ENCODE measurements at places on chromosomes 6 and 20.

GRCh38 chr20:53463101-53463972 lies 130.3 kb downstream of the ZNF217 start:
- no peak for DNase-seq

DNA sequence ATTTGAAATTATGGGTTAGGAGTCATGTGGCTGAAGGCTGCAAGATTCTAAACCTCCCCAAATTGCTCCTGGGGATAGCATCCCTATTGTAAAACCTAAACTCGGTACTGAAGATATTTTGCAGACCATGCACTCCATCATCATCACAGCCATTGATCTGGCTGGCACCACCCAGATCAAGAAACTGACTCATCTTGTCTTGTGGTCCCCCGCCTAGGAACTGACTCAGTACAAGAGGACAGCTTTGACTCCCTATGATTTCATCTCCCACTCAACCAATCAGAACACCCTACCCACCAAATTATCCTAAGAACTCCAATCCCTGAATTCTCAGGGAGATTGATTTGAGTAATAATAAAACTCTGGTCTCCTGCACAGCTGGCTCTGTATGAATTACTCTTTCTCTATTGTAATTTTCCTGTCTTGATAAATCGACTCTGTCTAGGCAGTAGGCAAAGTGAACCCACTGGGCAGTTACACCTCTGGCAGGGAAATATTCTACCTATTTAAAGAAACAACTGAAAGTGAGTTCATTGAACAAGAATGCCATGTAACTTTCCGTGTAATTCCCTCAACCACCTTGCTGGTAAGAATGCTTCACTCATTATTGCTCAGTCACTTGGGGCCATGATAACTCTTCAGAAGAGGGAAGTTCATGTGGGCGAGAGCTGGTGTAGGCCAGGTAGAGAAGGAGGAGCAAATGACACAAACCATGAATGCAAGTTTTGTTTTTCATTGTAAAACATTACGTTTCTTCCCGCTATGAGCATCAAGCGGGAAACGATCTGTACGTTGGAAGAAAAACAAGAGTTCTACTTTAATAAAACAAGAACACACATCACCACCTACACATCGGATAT lies 602.9 kb upstream of the ARID1B start:
- DNase-seq = no peak

DNA sequence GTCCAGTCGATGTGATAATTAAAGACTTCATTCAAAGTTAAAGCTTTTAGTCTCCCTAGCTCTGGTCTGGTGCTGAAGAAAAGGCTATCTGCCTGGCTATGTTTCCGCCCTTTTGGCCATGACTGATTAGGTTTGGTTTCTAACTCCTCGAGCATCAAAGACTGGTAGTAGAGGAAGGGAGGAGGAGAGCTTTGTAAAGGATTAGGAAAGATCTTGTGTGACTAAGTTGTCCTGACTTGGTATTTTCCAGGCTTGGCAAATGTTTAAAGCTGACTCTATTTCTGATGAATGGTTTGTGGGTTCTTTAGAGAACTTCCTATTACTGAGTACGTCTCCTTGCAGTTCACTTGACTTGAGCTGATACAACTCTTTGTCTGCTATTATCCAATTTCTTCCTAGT lies 312.9 kb downstream of the GJA1 start:
- peak; percentile 71 for DNase-seq

- no peak for DNase-seq
Observed at GRCh38 chr20:23679133-23680092, 9.4 kb downstream of the CST4 start.

DNA sequence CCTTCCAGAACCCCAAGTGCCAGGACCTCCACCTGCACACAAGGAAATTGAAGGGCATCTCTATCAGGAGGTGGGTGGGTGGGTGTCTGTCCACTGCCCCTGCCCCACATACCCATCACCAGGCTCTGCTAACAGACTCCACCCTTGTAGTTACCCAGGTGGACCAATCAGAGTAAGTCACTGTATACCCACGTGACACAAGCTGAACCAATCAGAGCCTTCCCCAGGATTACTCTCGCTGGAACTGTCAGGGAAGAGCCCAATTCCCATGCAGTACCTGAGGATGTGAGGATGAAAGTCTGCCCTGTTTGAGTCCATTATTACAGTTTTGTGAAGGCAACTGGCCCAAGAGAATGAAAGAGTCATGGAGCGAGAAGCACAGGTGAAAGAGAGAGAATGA lies 4.2 kb downstream of the OCSTAMP start:
- DNase-seq = no peak

DNA sequence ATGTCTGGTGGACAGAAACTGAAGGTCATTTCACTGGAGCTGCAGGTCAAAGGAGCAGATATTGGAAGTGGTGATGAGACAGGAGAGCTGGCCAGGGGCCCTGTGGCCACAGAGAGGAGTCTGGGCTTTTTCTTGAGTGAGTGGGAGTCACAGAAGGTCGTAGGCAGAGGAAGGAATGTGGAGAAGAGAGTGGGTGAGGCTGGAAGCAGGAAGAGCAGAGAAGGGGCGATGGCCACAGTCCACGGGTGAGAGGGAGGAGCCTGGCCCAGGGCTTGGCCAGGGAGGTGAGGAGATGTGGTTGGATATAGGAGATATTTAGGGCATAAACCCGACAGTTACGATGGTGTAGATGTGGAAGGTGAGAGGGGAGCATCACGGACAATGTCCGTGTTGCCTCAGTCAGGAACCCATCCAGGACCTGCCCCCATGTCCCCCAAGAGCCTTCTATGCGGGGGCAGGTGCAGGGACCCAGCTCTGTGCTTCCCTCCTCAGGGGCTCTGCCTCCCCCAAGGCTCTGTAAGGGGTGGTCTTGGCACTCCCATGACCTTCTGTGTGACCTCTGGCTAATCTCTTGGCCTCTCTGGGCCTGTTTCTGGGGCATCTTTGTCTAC lies 150.5 kb upstream of the PTPN1 start:
- no peak for DNase-seq

DNA sequence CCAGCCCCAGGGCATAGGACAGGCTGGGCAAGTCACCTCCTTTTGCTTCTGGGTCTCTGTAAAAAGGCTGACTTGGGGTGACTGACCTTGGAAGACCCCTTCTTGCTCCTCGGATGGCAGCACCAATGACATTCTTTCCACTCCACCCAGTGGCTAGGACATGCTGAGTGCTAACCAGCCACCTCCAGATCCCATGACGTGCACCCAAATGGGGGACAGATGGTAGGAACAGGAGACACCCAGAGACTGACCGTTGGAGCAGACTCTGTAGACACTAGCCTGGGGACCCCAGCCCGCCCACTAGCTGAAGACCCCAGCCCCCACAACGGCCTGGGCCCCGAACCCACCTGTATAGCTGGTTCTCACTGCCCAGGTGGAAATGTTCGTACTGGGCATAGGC lies 38.3 kb downstream of the ANGPT4 start:
- no peak for DNase-seq

DNA sequence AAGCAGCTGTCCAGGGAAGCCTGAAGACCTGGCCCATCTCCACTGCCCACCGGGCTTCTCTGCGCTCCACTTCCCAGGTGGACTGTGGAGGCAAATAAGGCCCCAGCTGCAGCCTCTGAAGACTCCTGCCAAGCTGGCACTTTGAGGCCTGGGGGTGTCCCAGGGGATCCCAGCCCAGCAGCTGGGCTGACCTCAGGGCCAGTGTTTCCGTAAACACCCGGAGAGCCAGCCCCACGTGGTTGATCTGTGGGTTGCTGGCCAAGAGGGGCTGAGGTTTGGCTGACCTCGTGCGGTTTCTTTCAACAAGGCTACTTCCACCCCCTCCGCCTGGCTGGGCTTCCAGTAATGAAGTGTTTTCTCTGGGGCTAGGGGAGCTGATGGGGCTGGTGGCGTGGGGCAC lies 12.4 kb upstream of the CCN5 start:
- peak; percentile 95 for DNase-seq

DNA sequence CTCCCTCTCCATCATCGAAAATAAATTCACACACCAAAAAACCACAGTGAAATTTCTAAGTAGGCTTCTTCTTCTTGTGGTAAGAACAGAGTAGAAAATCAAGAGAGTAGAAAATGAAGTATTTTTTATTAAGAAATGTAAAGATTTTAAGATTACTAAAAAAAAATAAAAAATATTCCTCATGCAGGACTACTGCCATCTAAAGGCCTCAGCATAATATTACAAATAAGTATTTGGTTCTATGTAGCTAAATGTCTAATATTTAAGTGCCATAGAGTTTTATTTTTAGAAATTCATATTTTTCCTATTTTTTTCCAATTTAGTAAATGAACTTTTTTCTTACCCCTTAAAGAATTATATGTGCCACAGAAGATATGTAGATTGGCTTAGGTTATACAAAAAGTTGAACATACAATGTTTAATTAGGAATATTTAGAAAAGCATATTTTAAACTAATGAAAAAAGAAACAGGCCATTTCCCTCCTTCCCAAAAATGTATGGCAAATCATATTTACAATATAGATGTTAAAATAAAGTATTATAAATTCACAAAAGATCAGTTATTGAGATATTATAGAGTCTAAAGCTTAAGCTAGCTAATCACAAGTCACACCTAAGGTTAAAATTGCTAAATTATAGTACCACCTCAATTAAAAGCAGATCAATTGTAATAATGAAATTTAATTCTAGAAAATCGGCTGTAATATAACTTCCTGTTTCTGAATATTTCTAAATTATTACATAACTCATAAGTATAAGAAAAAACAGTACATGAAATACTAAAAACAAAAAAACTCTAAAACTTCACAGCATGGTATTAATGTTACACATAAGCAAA lies 3.5 kb upstream of the NT5DC1 start:
- DNase-seq = peak; percentile 22

- DNase-seq = peak; percentile 43
Observed at GRCh38 chr6:125165256-125165655, 11.7 kb downstream of the TPD52L1 start.

GRCh38 chr20:460180-460579 lies 2.2 kb downstream of the TBC1D20 start:
- no peak for DNase-seq

DNA sequence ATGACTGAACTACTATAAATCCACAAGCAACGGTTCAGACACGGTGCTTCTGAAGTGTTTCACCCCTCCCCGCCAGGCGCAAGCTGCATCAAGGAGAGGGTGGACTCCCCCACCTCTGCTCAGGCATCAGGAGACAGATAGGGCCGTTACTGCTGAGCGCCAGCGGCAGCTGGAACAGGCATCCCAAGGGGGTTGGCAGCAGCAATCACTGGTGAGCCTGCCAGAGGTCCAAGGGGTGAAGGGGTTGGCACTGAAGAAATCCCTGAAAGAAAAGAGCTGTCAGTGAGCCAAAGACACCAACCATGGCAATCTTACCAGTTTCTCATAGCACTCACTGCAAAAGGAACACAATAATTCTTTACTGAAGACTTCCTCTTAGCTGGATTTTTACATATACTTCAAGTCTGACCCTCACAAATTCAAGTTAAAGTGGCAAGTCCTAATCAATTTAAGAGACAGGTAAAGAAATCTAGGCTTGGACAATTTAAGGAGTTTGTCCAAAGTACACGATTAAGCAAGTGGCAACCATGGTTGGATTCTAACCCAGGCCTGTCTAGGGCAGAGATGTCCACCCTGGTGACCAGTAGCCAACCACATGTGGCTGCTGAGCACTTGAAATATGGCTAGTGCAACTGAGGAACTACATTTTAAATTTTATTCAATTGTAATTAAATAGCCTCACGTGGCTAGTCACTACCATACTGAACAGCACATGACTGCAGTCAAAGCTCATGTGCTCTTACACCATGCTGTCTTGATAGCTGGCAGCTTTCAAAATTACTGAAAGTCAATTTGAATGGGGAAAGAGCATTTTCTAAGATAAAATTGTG lies 21.7 kb upstream of the TBC1D20 start:
- no peak for DNase-seq

GRCh38 chr6:15887491-15888461 lies 224.9 kb upstream of the DTNBP1 start:
- no peak for DNase-seq

DNA sequence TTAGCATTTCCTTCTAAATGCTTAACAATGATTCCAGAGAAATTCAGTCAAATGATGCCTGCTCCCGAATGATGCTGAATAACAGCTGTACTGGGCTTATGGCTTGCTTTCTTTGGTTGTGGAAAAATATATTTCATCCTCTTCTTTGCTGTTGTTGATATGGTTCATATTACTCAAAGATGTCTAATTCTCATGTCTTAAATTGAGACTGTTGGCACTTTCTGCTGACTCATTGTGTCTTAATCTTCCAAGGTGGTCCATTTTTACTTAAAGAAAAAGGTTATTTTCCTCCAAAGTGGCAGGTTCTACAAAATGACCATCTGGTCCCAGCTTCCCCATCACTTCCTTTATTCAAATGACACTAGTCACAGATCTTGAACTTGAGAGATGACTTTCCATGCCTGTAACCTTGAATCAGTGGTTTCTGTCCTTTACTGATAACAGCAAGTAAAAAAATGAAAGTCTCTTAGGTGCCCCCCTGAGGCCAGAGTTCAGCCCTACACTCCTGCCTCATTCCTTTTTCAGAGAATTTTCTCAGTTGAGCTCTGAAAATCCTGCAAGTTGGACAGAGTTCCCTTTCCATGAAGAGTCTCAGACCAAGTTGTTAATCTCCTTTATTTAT lies 6.9 kb downstream of the SNAP25 start:
- DNase-seq = no peak

DNA sequence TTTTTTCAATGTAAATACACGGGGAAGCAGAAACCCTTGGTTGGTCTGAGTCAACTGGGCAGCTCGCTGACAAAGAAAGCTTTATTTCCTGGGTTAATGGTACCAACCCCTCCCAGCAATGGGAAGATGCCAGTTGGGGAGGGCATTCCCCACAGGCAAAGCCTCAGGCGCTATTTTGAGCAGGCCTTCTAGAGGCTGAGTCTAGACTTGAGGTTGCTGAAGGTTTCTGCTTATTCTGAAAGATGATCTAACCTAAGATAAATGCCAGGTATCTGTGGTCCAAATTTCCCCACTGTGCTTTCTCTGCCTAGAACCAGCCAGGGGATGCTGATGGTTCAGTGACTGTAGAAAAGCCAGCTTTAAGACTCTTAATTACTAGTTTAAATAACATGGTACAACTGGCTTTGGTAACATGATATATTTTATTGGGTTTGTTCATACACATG lies 172.5 kb upstream of the JARID2 start:
- DNase-seq = no peak

GRCh38 chr6:17705428-17705777 lies 1.3 kb downstream of the NUP153 start:
- peak; percentile 74 for DNase-seq

- no peak for DNase-seq
Observed at GRCh38 chr6:134740027-134740373, 209.9 kb downstream of the ALDH8A1 start.

DNA sequence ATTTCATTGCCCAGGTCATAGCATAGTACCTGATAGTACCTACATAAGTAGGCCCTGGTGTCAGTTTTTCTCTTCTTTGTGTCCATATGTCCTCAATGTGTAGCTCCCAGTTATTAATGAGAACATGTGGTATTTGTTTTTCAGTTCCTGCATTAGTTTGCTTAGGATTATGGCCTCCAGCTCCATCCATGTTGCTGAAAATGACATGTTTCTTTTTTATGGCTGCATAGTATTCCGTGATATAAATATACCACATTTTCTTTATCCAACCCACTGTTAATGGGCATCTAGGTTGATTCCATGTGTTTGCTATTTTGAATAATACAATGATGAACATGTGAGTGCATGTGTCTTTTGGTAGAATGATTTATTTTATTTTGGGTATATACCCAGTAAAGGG lies 641.6 kb downstream of the RFPL4B start:
- DNase-seq = no peak
